ENCODE measurements at places on chromosomes 7 and 10. TPM values are rescaled to one million over a fixed set of nuclear protein-coding genes. Genes with fewer than 3 reads are reported as not detected.

PAX4 gene
- total RNA-seq: not detected

GRCh38 chr7:71761336-71761735, 629.4 kb downstream of the GALNT17 start:
- no peaks in the 10 kb centered on the region for H3K27me3 ChIP-seq
- no peaks in the 10 kb centered on the region for H3K4me1 ChIP-seq
- DNase-seq: no peak
- H3K27ac ChIP-seq: no peak overlapping the region
- no peaks in the 10 kb centered on the region for H3K36me3 ChIP-seq

DNA sequence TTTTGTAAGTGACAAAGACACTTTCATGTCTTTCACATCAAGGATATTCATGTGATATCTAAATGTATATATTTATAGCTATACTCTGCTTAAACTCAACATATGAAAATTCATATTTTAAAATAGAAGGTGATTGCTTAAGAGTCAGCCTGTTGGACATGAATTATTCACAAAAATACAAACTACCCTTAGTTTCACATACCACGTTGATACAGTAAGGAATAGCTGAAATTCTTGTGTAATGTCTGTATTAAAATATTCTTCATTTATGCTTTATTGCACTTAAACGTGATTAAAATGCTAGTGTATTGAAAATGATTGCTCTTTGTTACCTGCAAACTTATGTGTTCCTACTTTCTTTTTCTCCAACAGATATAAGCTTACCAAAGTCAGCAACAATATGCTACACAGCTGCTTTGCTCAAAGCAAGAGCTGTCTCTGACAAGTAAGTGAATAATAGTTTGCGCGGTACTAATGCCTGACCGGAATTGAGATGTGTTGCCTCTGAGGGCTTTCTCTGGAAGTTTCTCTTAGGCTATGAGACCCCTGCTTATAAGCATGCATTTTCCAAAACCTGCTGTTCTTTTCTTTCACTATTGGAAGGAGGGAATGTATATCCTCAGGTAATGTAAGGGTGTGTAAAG, 133.8 kb downstream of the WNT2 start:
- no peaks in the 10 kb centered on the region for H3K4me1 ChIP-seq
- H3K36me3 ChIP-seq: no peaks in the 10 kb centered on the region
- no peak for DNase-seq
- H3K27ac ChIP-seq: no peak overlapping the region

DNA sequence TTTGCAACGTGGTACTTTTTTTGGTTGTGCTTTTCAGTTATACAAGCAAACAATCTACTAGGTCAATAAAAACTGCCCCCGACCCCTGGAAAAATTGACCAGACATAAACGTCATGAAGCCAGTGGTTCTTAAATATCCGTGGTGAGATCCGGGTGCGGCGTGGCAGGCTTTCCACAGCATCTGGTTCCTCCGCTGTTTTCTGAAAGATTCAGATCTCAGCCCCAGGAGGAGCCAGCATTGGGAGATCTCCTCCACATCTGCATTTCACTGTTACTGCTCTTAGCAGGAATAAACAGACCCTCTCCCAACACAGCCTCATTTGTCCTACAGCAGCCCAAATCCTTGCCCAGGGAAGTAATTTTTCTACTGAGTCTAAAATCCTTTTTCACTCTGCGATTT, 664.3 kb upstream of the FOXK1 start:
- peaks cover 3% of the 10 kb centered on the region for H3K27me3 ChIP-seq
- DNase-seq: no peak
- no peaks in the 10 kb centered on the region for H3K36me3 ChIP-seq
- no peak overlapping the region for H3K4me3 ChIP-seq

DNA sequence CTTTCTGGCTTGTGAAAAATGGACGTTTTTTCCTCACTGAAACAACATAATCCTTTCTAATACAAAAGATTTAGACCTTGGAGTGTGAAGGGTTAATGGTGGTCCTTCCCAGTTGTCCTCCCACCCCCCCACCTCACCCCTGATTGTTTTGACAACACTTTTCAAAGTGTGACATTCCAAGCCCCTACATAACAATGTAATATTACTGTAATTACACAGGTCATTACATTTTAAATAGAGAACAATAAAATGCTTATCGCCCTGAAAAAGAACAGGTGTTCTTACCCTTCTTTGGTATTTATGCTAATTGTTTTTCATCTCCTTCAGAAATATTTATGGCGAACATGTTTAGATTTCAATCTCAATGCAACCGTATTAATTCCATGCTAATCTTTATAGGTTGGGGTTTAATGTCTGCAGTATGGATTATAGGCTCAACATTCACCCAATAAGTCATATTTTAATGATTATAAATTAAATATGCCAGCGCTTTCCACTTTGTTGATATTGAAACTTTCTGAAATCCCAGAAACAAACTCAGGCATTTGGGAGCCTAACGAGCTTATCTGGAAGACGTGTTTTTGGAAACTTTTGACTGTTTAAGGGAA, 5.0 kb downstream of the TCF7L2 start:
- H3K27ac ChIP-seq: peak overlapping the region; percentile 100
- H3K36me3 ChIP-seq: peaks cover 42% of the 10 kb centered on the region
- H3K4me3 ChIP-seq: peak overlapping the region; percentile 78
- no peaks in the 10 kb centered on the region for H3K27me3 ChIP-seq
- DNase-seq: no peak

LIPK gene
- total RNA-seq: not detected
